ENCODE measurements at places on chromosomes 2 and 18. TPM values are rescaled to one million over a fixed set of nuclear protein-coding genes. Genes with fewer than 3 reads are reported as not detected.

DNA sequence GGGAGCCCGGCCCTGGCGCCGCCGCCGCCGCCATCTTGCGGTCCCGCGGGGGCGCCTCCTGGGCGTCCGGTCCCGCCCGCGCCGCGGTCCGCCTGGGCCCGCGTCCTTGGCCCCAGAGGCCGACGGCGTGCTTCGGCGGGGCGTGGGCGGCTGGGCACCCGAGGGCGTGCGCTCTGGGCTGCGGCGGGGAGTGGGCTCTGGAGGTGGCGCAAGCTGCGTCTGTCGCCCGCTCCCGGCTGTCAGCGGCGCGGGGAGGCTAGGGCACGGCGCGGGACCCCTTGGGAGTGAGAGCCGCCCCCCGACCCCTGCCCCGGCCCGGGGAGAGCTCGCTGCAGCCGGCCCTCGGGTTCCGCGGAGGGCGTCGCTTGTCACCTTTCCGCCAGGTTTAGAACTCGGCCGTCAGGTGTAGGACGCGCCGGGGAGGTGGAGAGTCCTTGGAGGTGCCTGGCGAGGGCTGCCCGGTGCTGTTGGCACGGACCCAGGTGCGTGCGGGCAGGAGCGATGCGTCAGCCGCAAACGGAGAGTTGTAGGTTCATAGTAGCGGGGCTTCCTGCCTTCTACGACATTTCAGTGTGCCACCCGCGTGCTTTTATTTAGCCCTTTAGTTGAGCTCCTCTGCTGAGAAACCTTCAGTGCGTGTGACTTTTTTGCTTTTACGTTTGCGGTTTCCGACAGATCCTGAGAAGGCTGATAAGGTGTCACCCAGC is 921 bp downstream of the VAPA start:
- no peak for ATAC-seq

GRCh38 chr18:32297579-32298170 is 107.8 kb downstream of the MEP1B start:
- ATAC-seq = no peak

DNA sequence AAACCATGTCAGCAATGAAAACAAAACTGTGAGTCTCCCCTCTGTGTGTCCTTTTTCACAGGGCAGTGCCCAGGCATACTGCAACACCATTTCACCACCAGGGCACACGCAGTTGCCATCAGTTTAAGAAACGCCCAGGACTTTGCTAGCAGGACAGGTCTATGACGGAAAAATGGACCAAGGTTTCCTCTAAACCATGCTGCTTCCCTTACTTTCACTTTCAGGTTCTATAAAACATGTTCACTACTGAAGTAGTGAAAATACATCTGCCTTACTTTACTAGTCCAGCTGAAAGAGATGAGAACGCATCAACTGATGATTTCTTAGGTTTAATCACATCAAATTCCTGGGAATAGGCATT is 110.5 kb downstream of the TCF4 start:
- ATAC-seq = no peak

GRCh38 chr2:236241181-236242056 is 22.8 kb downstream of the ASB18 start:
- no peak for ATAC-seq

Gene DUSP2
- 0.36 TPM for total RNA-seq

GRCh38 chr2:159807183-159808031 is 9.4 kb upstream of the CD302 start:
- no peak for ATAC-seq
